Activated naive CD4-positive, alpha-beta T cell (primary cell): ENCODE measurements at places on chromosomes 3 and 15.
A peak's percentile ranks its signal among the peaks of the same experiment; 100 is the strongest.

- DNase-seq: no peak
Observed at GRCh38 chr3:114508208-114508607, 214.4 kb downstream of the TIGIT start.

DNA sequence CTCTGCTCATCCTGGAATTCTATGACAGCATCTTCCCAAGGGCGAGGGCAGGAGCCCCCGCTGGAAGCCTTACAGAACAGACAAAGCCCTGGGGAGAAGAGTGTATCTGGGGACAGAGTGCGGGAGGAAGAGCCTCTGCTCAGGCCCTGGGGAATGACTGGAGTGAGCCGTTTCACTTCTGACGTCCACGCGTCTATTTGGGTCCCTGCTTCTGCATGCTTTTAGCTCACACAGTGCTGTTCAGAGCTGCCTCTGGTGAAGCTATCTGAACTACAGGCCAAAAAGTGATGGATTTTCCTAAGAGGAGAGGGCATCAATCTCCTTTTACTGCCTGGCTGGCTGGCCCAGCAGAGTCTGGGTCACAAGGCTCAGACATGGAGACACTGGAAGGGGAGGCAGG, 311.8 kb downstream of the NTRK3 start:
- no peak for DNase-seq

DNA sequence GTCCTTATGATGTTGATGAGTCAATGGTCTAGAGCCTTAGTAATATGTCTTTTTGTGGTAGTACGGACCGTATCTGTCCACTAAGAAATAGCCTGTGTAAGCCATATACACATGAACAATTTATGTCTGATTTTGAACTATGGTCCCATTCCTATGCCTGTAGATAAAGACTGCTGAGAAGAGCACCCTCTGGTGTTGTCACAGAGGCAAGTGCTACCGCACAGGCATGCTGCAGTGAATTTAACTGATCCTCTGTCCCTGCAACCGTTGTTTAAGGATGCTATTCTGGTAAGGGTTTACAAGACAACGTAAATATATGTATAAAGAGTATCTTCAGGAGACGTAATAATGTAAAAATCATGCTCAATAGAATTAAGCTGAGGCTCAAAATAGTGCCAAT, 170.7 kb downstream of the UBE3A start:
- no peak for DNase-seq

- DNase-seq: no peak
Observed at GRCh38 chr3:179410331-179410730, 40.9 kb downstream of the GNB4 start.

GRCh38 chr3:115626721-115627120, 3.4 kb downstream of the GAP43 start:
- no peak for DNase-seq

GRCh38 chr3:159852821-159853505, 135.7 kb upstream of the IL12A start:
- DNase-seq: no peak

DNA sequence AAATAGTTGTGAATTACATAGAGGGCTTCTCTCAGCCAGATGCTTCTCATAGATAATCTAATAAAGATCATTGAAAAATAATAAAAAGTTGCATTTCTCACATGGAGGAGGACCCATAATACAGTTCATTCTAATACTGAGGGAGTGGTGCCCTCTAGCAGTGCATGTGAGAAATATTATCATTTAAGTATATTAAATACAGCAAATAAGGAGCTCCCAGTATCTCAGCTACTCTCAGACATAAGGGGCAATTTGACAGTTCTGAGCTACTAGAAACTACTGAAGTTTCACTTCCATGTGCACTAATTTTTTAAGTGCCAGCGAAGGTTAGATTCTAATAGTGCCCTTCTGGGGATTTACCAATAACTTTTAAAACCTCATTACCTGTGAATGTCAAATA, 188.3 kb downstream of the IL5RA start:
- no peak for DNase-seq

- no peak for DNase-seq
Observed at GRCh38 chr15:91873138-91873536, 19.6 kb downstream of the SLCO3A1 start.

DNA sequence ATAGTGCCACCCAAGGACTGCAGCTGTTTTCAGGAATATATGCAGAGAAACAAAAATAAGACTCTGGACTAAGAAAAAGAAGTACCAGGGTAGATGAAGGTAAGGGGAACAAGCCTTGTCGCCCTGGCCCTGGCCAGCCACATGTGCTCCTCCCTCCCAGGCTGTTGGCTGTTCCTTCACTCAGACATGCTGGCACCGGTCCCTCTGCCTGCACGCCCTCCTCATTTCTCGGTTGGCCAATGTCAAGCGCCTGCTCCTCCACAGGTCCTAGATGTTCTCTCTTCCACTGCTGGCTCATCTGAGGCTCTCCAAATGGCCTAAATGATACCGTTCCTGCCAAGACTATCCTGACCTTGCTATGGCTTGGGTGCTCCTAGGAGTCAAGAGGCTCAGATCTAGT, 288.4 kb upstream of the LYSMD4 start:
- DNase-seq: no peak

DNA sequence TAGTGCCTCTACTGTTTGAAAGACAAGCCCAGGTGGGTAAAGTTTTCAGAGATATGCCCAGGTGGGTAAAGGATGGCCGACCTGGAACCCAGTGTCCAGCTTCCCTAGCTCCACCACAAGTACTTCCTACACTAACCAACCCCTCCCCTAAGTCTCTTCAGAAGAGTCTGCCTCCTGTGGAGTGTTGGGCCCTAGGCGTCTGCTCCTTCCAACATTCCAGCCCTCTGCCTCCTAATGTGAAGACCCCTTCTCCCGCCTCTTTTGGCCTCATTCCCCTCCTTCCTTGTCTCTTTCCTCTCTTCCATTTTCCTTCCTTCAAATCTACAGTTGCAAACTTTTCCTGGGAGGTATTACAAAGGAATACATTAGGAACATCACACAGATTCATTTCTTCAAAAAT, 38.6 kb downstream of the CNTN3 start:
- no peak for DNase-seq

GRCh38 chr15:75178171-75178937, 23.3 kb upstream of the C15orf39 start:
- no peak for DNase-seq

GRCh38 chr3:46987743-46988401, 8.4 kb downstream of the NBEAL2 start:
- peak; percentile 86 for DNase-seq

DNA sequence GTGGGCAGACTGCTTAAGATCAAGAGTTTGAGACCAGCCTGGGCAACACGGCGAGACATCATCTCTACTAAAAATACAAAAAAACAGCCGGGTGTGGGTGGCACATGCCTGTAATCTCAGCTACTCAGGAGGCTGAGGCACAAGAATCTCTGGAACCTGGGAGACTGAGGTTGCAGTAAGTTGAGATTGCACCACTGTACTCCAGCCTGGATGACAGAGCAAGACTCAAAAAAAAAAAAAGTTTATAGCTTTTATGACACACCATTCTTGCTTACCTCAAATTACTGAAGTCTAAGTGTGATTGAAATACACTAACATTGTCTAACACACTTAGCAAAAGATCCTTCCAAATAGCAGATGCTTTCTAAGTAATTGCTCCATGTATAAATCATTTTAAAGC, 207.6 kb downstream of the STAG1 start:
- DNase-seq: no peak

- peak; percentile 70 for DNase-seq
Observed at GRCh38 chr15:74782259-74783071, 585 bp downstream of the CSK start.

GRCh38 chr3:189981668-189982067, 139.0 kb downstream of the P3H2 start:
- DNase-seq: no peak

GRCh38 chr3:32422943-32423342, 31.3 kb downstream of the CMTM7 start:
- no peak for DNase-seq

DNA sequence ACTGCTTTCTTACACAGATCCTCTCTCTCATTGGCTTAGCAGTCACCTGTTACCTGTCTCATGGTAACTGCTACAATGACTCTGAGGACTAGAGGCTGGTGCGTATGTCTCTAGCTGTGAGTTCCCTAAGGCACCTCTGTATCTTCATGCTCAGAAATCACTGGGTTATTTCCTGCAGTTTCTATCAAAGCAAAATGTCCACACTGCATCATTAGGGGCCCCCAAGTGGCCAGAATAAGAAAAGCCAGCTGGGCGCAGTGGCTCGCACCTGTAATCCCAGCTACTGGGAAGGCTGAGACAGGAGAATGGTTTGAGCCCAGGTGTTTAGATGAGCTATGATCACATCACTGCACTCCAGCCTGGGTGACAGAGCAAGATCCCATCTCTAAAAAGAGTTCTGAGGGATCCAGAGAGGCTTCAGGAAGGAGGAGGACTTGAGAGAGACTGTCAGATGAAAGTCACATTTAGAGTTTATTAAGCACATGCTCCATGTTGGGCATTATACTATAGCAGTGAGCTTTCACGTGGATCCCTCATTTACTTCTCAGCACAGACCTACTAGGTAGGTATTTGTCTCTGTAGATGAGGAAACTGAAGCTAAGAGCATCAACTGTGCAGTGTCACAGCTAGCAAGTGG, 2.3 kb upstream of the VPS18 start:
- no peak for DNase-seq

- no peak for DNase-seq
Observed at GRCh38 chr15:73375012-73375411, 6.3 kb upstream of the HCN4 start.

GRCh38 chr3:127386490-127386889, 98.6 kb upstream of the PRR20G start:
- no peak for DNase-seq

GRCh38 chr3:143078883-143079282, 40.7 kb upstream of the CHST2 start:
- DNase-seq: no peak

DNA sequence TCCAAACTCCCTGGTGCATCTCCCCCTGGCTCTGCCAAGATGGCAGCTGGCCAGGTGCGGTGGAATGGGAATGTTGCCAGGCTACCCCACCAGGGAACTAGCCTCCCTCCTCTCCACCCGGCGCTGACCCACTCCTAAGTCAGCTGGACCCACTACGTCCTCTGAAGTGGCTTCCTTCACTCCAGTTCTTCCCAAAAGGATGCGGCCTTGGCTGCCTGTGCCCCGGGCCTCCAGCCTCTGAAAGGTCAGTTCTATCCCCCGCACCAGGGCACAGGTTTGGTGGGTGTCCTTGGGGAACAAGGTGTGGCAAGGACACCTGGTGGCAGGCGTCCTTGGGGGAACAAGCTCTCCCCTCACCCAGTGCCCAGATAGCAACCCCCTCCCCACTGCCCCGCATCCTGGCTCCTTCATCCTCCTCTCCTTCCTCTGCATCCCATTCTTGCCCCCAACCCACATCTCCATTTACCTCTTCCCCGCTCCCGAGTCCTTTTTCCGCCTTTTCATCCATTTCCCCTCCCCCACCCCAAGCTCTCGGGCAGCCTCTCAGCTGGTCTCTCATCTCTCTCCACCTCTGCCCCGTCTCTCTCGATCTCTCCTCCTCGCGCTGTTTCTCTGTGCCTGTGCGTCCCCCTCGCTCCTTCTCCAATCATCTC, 54.0 kb downstream of the LHFPL4 start:
- no peak for DNase-seq

DNA sequence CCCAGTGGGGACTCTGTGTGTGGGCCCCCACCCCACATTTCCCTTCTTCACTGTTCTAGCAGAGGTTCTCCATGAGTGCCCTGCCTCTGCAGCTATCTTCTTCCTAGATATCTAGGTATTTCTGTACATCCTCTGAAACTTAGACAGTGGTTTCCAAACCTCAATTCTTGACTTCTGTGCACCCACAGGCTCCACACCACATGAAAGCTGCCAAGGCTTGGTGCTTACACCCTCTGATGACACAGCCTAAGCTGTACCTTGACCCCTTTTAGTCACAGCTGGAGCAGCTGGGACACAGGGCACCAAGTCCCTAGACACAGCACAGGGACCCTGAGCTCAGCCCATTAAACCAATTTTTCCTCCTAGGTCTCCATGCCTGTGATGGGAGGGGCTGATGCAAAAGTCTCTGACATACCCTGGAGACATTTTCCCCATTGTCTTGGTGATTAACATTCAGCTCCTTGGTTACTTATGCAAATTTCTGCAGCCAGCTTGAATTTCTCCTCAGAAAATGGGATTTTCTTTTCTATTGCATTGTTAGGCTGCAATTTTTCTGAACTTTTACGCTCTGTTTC, 304.5 kb downstream of the OTOL1 start:
- no peak for DNase-seq

GRCh38 chr3:69320871-69321271, 65.0 kb downstream of the FRMD4B start:
- no peak for DNase-seq

- DNase-seq: no peak
Observed at GRCh38 chr15:48785195-48785594, 25.7 kb downstream of the CEP152 start.

- no peak for DNase-seq
Observed at GRCh38 chr15:70204652-70205051, 106.9 kb upstream of the TLE3 start.

DNA sequence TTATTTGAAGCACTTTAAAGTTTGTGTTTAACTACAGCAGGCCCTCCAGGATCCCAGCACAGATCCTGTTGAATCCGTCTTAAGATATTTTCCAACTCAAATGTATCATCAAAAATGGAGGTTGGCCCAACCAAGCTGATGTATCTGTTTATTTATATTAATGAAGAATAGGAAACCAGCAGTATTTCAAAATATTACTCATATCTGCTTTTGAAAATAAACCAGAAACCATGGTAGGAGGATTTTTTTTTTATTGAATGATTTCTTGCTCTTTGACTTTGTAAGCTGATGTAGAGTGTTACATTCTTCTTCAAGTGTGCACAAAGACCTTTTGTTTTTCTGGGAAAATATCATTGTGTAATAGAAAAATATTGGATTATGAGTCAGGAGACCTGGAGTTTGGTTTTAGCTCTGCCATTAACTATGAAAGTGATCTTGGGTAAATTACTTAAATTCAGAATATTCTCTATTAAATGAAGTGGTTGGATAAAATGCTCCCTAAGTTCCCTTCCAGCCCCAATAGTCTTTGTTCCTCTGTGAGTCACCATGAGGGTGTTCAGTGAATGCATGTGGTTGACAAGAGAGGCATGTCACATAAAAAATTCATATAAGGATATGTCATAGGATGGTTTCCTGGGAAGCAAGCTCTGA, 221.3 kb upstream of the GAP43 start:
- no peak for DNase-seq

GRCh38 chr3:168467115-168467714, 371.5 kb upstream of the GOLIM4 start:
- no peak for DNase-seq

DNA sequence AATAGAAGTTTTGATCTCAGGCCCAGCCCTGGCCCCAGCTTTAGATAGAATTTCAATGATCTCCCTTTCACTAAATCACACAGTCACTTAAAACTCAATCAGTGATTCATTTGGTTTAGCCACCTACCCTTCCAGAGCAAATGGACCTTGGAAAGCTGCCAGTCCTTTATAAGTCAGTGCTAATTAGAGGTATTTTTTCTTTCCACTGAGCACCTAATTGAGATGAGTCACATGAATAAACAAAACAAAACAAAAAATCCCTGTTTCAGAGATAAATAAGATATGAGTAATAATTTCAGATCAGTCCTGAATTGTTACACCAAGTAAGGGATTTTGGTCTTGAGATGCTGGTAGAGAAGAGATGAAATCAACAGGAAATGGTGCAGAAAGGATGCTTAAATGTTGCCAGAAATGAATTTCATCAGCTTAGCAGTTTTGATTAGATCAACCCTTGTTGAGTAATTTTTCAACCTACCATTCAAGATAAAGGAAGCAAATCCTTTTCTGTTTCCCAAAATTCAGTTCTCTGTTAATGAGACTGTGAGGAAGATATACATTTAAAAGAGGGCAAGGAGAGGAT, 352.0 kb upstream of the COL8A1 start:
- DNase-seq: no peak

- no peak for DNase-seq
Observed at GRCh38 chr3:149542375-149543312, 68.1 kb downstream of the TM4SF4 start.
